CD4-positive, alpha-beta T cell treated with Interleukin-6 for 4 hours (primary cell): ENCODE measurements at places on chromosomes 5 and 9.

DNA sequence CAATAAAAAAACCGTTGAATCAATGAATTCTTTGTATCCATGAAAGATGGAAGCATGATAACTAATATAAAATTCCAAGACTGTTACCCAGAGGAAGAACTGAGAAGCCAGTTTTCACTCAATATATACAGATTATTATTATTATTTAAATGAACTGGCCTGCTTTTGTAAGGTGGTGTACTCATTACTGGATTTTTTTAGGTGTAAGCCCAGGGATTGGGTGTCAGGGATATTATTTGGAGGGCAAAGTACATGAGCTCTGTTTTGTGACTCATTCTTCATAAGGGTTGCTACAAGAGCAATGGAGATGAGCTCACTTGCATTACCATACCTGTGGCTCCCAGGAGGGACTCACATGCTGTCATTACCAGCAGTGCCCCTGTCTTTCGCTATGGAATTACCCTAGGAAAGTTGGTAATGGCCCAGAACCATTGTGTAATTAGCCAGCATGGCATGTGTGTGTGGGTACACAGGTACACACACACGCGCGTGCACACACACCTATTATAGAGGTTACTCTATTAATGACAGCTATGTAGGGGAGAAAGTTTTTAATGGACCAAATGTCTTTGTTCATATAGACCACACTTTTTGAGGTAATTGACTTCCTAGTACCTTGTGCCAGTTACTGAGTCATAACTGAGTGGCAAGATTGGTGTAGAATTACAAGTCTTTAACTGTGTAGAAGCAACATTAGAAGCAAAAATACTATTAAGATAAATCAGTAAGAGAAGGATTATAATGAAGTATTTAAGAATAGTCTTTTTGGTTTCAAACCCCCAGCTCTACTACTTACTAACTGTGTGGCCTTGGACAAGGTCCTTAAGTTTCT, 143.4 kb downstream of the GDNF start:
- DNase-seq, result no peak

- no peak for DNase-seq
Observed at GRCh38 chr9:83071626-83072025, 8.7 kb upstream of the RASEF start.

DNA sequence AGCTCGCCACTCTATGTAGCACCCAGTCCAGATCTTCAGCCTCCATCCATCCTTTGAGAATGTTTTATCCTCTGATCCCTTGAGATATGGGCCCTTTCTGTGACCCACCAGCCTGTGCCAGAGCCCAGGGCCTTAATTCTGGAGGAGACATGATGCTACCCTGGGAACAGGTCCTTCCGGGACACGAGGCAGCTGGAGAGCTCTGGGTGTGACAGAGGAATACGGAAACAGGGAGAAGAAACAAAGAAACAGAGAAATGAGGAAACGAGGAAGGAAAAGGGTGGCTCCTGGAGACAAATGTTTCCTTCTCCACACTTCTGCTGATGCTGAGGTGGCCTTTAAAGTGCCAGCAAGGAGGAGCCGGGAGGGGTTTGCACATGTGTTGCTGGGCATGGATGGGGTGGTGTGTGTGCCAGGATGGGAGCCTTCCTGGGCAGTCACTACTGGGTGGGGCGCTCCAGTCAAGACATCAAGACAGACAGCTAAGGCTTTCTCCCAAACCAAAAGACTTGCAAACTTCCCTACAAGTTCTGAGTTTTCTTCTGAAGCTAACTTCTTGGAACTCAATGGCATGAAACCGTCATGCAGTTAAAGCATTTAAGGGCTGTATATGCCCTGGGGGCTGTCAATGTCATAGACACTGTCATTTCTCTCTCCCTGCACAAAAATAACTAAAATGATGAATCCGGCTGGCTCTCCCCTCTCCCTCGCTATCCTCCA, 22.8 kb upstream of the MARCHF6 start:
- no peak for DNase-seq

DNA sequence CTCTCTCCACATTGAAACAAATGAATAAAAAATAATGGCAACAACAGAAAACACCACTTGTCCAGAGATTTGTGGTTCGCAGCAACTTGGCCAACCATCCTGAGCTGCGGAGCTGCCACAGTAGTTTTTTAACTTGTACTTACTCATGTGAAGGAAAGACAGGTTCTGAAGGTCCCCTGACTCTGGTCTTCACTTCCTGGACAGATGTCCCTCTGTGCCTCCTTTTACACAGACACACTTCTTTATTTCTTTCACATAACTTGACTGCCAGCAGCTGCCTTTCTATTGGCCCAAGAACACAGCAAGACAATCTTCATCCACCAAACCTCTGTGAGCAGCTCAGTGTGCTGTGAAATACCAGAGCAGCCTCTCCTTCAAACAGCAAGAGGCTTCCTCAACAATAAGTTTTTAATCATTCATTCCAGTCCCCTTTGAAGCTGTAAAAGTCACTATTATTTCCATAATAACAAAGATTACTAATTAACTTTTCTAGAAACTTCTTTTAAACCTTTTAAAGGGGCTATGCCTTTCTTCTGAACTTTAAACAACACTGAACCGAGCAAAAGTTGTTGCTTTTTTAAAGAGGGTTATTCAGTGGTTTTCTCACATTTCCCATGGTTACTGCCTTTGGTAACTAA, 198.7 kb downstream of the NR2F1-AS1 start:
- no peak for DNase-seq

GRCh38 chr5:11346336-11346735, 557.9 kb downstream of the CTNND2 start:
- DNase-seq, result no peak

DNA sequence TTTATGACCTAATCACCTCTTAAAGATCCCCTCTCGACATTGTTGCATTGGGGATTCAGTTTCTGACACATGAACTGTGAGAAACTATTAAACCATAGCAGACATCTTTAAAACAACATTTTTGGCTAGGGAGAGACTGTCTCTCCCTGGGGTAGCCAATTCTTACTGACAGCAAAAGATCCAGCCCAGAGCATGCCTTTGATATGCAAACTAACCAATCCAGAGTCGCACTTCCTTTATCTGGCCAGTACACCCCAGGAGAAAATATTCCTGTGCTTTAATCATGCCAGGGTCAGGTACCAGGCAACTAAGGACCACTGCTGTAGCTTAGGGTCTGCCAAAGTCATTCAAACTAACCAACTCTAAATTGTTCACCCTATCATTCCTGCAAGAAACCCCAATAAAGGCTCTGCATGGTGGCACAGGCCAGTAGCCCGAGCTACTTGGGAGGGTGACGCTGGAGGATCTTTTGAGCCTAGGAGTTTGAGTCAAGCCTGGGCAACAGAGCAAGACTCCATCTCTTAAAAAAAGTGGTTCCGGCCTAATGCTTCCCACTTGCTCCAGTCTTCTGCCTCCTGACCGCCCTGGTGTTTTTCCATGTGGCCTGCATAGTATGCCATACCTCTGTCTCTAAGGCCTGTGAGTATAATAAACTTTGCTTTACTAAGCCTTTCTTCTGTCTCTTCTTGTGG, 62.3 kb upstream of the DAPK1 start:
- no peak for DNase-seq

DNA sequence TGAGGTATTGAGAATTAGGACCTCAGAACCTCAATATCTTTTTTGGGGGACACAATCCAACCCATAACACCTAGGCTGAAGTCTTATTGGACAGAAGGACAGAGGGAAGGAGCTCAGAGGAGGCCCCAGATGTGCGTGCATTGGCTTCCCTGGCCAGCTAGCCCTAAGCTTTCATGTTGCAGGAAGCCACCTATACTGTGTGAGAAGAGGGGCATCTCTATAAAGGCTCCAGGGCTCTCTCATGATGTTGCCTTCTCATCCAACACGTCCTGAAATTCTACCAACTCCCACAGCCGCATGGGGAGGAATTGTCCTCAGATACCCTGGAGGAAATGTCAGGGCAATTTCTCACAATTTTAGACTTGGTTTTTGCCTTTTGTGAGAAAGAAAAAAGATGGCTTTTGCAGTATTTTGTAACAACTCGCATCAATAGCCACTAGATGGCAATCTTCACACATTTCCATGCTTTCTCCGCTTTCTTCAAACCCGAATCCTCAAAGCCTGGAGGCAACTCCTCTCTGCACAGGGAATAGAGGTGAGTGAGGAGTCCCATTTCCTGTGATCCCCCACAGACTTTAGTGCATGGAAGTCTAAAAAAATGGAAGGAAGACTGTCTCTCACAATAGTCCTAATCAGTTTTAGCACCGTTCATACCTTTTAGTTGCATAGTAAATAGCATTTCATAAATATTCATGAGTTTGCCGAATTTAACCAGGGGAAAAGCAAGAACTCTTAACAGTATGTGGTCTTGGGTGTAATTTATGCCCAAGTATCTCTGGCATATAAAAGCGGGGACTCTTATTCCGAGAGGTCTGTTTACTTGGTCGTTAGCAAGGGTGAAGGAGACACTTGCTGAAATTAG, 7.4 kb upstream of the PPP3R2 start:
- peak; percentile 6 for DNase-seq

DNA sequence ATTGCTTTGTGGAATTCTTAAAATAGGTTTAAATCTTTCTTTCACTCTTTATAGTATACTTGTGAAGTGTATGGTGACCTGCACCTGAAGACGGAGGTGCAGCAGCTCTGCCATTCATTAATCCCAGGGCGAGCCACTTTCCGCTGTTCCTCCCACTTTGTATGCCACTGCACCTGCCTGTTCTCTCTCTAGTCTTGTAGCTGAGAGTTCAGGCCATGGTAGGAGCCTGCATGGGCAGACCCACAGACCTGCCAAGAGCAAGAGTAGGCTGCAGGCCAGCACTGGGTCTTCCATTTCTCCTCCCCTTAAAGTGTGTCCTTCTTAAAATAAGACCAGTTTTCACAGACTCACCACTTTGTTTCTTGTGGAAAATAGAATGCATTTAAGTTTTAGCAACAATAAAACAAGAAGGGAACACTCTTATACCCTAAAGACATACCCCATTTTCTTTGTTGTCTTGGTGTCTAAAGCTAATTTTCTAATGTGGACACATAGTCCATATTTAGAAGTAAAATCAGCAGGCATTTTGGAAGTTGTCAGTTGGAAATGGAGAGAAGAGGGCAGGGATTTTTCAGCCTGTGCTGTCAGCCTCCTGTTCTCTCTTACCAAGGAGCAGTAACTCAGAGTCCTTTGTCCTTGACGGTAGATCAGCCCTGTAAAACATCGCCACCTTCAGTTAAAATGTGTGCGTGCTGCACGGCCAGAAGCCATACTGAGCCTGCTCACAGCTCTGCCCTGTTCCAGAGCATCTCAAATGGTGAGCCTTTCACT, 103.2 kb downstream of the SNCAIP start:
- DNase-seq, result no peak
